Upper lobe of left lung (tissue), 6 donors: ENCODE measurements at places on chromosomes 7 and 10. TPM values are rescaled to one million over a fixed set of nuclear protein-coding genes. Genes with fewer than 3 reads are reported as not detected.

Gene BAMBI
- 6.9 TPM for total RNA-seq

Gene CLDN15
- 11.6 TPM for total RNA-seq

Gene ACADSB
- total RNA-seq: 30.4 TPM

DNA sequence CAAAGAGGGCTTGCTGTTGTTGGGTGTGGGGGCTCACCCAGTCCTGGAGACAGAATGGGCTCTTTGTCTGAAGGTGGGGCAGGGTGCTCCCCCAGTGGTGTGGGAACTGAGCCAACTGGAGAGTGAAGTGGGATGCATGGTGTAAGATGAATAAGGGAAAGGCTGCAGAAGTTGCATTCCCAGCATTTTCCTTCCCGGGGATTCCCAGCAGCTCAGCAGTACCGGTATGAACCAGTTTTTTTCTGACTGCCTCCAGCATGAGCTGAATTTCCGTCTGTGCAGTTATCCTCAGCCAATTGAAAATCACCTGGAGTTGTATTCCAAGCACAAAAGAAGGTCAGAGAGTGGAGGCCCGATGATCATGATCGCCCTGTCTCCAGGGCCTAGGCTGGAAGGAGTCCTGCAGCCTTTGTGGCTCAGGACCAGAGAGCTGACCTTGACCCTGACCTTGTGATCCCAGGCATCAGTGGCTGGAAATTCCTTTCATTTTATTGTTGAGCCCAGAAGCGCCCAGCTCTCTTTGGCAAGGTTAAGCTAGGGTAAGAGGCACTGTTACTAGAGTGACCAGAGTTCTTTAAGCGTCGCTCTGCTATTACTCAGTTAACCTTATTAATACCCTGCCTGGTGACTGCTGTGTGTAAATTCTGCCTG lies 33.4 kb downstream of the OGDH start:
- DNase-seq: no peak

DNA sequence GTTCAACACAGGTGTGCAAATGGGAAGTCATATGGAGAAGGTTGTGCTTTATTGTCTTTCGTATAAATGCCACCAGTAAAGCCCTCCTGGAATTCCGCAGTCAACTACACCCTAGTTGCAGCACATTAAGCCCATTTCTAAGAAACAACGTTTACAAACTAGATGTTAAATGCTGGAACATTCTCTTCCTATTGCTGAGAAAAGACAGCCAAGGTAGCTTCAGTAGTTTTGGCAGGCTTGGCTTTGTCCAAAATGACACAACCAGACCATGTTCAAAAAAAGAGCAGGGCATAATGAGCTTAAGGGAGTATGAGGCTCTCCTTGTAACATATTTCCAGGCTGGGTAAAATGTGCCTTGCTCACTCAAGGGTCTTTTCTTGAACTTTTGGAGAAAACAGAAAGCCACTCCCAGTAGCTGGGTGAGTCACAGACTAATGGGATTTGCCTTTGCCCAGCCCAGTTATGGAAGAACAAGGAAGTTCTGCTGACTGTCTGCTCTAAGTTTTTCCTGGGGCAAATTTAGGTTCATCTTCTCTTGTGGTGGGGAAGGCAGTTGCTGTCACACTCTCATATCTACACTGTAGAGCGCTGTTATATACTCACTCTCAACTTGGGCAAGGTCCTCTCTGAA lies 238.7 kb downstream of the PLXNA4 start:
- DNase-seq: no peak

DNA sequence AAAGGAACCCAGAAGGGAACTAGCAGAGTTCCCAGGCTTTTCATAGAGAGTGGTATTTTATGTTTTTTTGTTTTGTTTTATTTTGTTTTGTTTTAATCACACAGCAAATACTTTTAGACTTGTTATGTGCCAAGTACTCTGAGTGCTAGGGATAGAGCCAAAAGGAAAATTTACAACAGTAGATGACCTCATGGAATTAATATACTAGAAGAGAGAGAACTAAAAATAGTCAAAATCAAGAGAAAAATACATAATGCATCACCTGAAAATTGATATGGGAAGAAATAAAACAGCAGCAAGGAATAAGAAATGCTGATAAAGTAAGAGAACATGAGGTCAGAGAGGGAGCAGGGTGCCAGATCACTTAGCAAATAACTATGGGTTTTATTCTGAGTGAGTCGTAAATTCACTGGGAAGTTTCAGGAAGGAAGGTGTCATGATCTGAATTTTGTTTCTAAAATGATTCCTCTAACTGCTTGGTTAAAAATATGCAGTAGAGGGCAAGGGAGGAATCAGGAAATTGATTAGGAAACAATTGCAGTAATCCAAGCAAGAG lies 351.0 kb downstream of the ANKRD7 start:
- DNase-seq: no peak

- no peak for DNase-seq
These were observed 107.0 kb downstream of the DOCK1 start for GRCh38 chr10:127012071-127012768.

DNA sequence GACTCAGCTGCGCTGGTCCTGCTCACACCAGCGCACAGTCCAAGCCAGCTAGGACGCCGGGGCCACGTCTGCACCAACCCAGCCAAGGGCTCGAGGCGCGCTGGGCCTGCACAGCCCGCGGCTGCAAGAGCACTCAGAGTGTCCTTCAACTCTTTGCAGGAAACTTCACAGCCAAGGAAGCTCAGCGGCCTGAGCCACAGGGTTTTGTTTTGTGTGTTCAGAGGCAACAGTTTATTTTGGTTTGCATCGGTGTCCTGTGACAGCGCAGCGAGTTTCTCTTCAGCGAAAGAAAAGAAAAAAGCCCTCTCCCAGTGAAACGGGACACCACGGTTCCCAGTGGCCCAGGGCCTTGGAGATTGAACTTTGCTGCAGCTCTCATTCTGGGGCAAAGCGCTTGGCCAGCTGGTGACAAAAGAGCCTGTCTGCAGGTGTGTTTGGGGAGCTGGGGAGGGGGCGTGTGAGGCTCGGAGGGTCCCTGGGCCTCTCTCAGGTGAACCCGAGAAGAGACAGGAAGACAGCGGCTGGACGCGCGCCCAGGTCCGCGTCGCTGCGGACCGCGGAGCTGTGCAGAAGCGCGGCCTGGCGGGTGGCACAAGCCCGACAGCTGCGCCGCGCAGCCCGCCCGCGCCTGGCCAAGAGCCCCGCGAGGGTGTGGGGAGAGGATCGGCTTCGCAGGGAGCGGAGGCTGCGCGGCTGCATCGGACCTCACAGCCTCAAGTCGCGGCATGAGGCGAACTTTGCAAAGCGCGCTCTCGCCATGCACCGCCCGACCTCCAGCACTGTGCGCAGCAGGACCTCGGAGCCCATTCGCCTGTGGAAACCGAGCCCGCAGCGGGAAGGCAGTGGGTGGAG lies 922 bp downstream of the CXCL12 start:
- no peak for DNase-seq
